ENCODE measurements at places on chromosomes 1 and 21.
A peak's percentile ranks its signal among the peaks of the same experiment; 100 is the strongest.

DNA sequence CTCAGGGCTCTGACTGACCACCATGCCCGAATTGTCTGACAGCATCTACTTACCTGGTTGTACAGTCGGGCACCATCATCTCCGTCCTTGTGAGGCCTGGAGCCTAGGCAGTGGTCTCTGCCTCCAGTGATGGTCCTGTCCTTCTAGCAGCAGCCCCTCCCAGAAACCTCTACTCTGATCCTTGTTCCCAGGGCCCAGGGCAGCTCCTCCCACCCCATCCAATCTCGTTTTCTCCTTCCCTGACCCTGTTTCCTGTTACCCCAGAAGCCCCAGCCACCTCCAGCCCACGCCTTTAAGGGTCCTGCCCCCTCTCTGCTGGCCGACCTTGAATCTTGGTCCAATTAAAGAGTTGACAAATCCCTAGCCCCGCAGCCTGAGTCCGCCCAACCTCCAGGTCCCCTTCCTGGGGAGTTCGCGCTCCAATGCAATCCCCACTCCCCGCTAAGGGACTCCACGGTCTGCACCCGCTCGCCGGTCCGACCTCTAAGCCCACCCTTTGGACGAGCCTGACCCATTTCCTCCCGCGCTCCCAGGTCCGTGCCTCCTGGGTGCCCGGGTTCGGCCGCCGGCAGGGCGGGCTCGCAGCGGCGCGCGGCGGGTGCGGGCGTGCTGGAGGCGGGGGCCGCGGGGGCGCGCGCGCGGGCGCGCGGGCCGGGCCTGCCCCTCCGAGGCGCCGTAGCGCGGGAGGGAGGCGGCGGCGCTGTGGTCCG, at the start of gene B4GALT2:
Gene B4GALT2 (plus strand): TSS at position 660 of the 710 bp plus-strand sequence. CDS start 1,951 bp downstream, outside the sequence.
- DNase-seq = peak; percentile 30

GRCh38 chr1:9670085-9670484, 18.6 kb downstream of the PIK3CD start:
- no peak for DNase-seq

DNA sequence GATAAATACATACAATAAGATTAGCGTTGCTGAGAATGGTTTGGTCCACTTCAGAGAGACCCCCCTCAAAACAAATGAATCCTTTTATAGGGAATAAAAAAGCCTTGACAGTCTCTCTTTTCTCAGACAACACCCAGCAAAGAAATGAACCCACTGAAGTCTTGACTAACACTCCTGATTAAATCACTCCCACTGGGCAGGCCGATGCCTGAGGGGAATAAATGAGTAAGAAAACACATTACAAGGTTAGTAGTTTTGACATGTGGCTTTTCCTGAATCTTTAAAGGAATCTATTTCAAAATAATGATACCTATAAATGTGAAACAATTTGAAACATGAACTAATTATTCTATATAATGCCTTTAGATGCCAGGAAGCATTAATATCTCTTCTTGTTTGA, 146.9 kb upstream of the POGK start:
- DNase-seq = no peak

- DNase-seq = no peak
Observed at GRCh38 chr1:223358826-223359225, 5.2 kb downstream of the SUSD4 start.

DNA sequence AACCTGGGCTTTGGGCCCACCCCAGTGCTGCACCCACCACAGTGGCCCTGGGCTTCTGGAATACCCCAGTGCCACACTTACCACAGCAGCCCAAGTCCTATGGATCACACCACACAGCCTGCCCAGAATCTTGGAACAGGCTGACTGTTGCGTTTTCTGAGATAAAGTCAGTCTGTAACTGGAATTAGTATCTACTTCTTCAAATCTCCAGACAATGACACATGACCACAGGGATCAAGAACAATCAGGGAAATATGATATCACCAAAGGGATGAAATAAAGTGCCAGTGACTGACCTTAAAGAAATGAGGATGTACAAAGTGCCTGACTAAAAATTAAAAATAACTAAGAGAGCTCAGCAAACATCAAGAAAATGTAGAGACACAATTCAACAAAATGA, 239.7 kb upstream of the PLD5 start:
- DNase-seq = no peak

GRCh38 chr1:99674115-99675064, 28.5 kb downstream of the PALMD start:
- DNase-seq = no peak

DNA sequence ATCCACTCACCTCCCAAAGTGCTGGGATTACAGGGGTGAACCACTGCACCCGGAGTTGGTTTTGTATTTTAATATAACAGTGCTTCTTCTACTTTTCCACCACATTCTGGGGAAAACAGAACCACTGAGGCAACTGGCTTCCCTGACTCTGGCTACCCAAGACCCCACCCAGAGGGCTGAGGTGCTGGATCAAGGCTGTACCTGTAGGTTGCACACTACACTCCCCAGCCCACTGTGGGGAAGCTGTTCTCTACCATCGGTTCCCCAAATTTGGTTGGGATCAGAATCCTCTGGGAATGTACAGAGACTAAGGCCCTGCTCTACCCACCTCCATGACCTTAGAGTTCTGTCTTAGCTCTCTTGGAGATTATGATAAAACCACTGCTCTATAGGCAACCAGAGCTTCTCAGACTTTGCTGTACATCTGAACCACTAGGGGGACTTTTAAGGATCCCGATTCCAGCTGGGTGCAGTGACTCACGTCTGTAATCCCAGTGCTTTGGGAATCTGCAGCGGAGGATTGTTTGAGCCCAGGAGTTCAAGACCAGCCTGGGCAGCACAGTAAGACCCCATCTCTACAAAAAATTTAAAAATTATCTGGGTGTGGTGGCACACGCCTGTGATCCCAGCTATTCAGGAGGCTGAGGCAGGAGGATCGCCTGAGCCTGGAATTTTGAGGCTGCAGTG, 51.6 kb downstream of the GNG4 start:
- DNase-seq = peak; percentile 75

DNA sequence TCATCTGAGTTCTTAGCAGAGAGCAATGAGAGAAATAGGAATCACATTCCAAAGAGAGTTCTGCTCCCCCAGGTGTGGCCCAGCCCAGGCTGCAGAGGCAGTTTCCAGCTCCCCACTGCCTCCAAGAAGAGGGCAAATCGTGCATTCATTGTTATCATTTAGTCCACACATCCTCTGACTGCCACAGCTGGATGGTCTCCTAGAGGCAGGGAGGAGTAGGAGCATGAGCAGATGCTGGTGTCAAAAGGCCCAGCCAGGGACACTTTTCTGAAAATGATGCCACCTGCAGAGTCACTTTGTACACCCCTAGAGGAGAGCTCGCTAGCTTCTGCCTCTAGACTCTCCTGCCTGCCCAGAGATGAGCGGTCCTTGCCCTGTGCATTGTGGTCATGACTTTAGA, 33.6 kb upstream of the GNPAT start:
- no peak for DNase-seq

GRCh38 chr1:240284656-240285414, 193.2 kb downstream of the FMN2 start:
- peak; percentile 44 for DNase-seq

DNA sequence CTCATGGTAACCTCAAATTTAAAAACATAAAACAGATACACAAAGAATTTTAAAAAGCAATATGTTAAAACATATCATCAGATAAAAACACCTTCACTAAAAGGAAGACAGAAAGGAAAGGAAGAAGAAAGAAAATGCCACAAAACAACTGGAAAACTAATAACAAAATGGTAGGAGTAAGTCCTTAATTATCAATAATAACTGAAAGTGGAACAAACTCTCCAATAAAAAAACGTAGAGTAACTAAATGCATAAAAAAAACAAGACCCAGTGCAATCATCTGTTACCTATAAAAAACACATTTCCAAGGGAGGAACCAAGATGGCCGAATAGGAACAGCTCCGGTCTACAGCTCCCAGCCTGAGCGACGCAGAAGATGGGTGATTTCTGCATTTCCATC, 47.1 kb upstream of the ACADM start:
- DNase-seq = no peak

- DNase-seq = peak; percentile 36
Observed at GRCh38 chr1:161843156-161843555, 77.0 kb downstream of the ATF6 start.

DNA sequence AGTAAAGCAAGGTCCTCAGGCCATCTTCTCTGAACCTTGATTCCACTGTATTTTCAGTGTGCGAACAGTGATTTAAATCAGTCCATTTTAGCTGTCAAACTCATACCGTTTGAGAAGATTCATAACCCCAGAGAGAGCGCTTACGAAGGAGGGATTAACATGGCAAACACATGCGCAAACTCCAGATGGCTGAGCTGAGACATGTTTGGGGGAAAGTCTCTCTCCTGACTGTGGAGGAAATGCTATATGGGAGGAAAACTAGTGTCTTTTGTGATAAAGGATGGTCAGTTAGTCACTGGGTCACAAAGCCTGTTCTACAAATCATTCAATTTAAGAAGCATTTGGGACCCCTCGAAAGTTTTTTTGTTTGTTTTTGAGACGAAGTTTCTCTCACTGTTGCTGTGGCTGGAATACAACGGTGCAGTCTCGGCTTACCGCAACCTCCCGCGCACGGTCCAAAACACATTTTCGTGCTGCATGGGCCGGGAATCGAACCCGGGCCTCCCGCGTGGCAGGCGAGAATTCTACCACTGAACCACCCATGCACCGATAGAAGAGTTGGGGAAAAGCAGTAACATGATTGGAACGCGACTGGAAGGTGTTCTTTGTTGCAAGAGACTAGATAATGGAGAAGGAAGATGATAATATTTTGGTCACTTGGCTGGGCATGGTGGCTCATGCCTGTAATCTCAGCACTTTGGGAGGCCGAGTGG, 58.4 kb upstream of the CXADR start:
- DNase-seq = peak; percentile 93

DNA sequence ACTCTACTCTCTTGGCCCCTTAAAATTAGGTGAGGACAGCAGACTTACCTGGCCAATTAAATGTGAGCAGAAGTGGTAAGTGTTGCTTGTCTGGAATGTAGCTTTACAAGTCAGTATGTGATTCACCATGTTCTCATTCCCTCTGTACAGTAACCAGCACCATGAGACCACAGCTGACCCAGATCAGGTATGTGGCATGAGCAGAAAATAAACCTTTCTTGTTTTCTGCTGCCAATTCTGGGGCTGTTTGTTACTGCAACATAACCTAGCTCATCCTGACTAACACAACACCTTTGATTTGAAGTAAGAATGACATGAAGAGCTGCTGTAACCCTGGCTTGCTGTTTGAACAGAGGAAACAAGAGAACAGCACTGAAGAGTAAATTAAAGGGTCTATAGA, 24.9 kb downstream of the ITPKB start:
- DNase-seq = no peak

DNA sequence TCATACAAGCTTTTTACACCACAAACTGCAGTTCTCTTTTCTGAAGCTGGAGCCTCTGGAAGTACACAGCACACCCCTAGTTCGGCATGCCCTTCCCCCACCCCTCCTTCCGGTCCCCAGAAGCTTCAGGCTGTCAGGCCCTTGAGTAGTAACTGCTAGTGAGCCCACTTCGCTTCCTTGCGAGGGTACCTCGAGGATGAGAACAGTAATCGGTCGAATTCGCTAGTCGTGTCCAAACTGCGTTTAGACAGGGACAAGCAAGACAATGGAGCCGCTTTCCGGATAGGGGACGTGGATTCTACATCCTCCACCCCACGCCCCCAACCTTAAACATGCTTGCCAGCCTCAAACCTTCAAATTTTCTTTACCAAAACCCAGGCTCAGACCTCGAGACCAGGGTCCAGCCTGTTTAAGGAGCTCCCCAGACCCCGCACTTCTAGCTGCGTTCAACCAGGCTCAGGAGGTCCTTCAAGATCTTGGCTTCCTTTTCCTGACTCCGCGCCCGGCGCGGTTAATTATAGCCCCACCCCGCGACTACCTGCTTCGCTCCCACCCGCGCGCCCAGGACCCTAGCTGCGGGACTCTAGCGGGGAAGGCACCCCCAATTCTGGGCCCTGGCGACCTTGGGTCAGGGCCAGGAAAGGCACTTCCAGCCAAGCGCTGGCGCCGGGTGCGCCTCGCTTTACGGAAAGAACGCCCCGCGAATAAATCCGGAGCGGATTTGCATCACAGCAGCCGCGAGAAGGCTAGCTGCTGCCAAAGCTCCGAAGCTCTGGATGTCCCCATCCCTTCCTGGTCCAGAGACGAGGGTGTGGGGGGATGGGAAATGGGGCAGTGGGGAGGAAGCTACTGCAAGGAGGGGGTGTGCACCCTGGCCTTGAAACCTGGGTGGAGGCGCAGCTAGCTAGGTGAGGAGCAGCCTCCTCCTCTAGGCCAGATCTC, 8.1 kb upstream of the TSPAN1 start:
- DNase-seq = no peak

GRCh38 chr1:84073266-84073665, 70.8 kb upstream of the PRKACB start:
- DNase-seq = no peak

DNA sequence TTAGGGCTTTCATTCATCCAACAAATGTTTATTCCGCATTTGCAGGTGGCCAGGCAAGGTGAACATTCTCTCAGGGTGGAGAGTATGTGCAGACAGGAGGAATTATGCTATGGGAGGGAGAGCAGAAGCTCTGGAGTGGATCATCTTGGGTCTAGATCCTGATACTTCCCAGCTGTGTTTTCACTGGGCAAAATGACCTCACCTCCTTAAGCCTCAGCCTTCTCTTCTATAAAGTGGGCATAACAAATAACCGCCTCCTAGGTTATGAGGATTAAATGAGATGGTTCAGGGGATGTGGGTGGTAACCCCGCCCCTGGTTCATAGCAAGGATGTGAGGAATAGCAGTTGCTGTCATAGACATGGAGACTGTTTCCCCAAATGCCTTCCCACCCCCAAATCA, 1.7 kb upstream of the TMEM51 start:
- no peak for DNase-seq

- DNase-seq = peak; percentile 51
Observed at GRCh38 chr21:42818328-42818749, 61.0 kb downstream of the WDR4 start.

DNA sequence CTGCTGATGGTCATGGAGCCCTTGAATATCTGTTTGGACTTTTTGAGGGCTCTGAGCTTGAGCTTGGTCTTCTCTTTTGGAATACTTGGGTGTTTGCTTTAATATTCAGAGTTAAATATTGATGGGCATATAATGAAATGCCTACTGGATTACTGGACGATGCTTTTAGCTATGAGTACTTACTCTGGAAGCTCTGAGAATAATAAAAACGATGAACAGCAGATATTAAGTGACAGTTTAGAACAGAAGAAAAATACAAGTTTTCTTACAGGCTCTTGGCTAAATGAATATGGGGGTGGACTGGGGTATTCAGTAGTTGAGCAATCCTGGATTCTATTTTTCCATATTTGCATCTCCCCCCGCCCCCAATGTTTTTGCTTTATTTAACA, 20.7 kb downstream of the GALNT2 start:
- DNase-seq = no peak

DNA sequence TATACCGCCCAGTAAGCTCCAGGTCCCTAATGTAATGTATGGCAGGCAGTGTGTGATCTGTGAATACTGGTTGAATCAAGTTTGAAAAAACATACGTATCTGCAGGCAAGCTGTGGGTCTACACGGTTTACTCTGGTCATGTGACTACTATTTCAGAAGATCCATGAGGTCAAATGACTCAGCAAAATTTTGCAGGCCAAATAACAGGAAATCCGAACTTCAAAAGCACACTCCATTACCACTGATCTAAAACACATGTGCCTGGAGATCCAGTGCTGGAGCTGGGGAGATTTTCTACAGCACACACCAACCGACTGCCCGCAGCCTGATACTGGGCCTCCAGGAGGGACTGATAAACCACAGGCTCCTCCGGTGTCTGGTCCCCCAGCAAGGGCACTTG, 64.5 kb upstream of the SLC44A3 start:
- DNase-seq = peak; percentile 99

- DNase-seq = peak; percentile 14
Observed at GRCh38 chr1:119188926-119189325, 48.5 kb upstream of the WARS2 start.

GRCh38 chr21:35565204-35565611, 495.1 kb downstream of the SETD4 start:
- peak; percentile 95 for DNase-seq
